ENCODE measurements at places on chromosomes 5 and 9. TPM values are rescaled to one million over a fixed set of nuclear protein-coding genes. Genes with fewer than 3 reads are reported as not detected.

Gene PCSK5
- total RNA-seq, result 0.53 TPM

Gene ZNF483
- total RNA-seq, result 3.3 TPM

Gene TMEM171
- total RNA-seq, result 3.5 TPM

Gene ZNF608
- total RNA-seq, result 18.5 TPM

Gene DMGDH
- not detected for total RNA-seq
